NCI-H510A treated with DMSO at 0.1 percent for 48 hours (cell line): ENCODE measurements at places on chromosomes 5 and 9.

- no peak for DNase-seq
These were observed 64.6 kb downstream of the ELOVL7 start for GRCh38 chr5:60779466-60779865.

- peak; percentile 13 for DNase-seq
These were observed 341.8 kb downstream of the MAN2A1 start for GRCh38 chr5:110031402-110032140.

- DNase-seq, result no peak
These were observed 380.9 kb downstream of the RAB3C start for GRCh38 chr5:58963821-58964220.

GRCh38 chr5:35269006-35269405 is 38.7 kb upstream of the PRLR start:
- DNase-seq, result no peak

- no peak for DNase-seq
These were observed 40.6 kb upstream of the ZNG1F start for GRCh38 chr9:41229408-41230401.

- no peak for DNase-seq
These were observed 464.1 kb downstream of the DMRT2 start for GRCh38 chr9:1514250-1514649.

DNA sequence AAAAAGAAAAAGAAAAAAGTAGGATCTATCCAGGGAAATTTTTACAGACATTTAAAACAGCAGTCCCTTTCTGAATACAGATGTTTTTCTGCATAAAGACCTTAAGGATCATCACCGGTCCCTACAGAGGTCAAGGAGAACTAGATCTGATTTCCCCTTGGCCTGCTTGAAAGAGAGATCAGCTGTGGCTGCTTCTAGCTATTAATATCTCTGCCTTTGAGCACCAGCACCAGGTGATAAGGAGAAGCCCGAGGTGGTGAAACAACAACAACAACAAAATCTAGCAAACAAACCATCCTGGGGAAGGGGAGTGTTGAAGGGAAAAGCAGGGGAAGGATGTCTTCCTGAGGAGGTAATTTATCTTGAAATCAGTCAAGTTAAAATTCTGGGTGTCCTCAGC is 42.1 kb downstream of the ZNF366 start:
- DNase-seq, result no peak

GRCh38 chr9:108956022-108956630 is 21.9 kb downstream of the ABITRAM start:
- DNase-seq, result no peak

DNA sequence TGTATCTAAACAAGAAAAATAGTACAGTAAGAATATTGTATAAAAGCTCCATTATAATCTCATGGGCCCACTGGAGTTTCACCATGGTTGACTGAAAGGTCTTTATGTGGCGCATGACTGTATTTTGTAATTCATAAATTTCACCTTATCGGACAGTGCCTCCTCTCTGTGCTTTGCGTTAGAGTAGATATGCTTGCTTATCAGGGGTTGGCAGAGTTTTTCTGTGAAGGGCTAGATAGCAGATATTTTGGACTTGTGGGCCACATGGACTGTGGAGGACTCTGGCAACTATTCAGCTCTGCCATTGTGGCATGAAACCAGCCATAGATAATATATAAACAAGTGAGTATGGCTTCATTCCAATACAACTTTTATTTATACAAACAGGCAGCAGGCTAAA is 23.2 kb downstream of the GAPVD1 start:
- no peak for DNase-seq

- no peak for DNase-seq
These were observed 39.0 kb downstream of the RGS3 start for GRCh38 chr9:113502427-113503034.

- DNase-seq, result no peak
These were observed 78.4 kb downstream of the EBF1 start for GRCh38 chr5:159021136-159021900.

GRCh38 chr9:69658987-69659675 is 13.0 kb downstream of the APBA1 start:
- no peak for DNase-seq

- DNase-seq, result no peak
These were observed 180.4 kb downstream of the GAS1 start for GRCh38 chr9:86766912-86767311.

DNA sequence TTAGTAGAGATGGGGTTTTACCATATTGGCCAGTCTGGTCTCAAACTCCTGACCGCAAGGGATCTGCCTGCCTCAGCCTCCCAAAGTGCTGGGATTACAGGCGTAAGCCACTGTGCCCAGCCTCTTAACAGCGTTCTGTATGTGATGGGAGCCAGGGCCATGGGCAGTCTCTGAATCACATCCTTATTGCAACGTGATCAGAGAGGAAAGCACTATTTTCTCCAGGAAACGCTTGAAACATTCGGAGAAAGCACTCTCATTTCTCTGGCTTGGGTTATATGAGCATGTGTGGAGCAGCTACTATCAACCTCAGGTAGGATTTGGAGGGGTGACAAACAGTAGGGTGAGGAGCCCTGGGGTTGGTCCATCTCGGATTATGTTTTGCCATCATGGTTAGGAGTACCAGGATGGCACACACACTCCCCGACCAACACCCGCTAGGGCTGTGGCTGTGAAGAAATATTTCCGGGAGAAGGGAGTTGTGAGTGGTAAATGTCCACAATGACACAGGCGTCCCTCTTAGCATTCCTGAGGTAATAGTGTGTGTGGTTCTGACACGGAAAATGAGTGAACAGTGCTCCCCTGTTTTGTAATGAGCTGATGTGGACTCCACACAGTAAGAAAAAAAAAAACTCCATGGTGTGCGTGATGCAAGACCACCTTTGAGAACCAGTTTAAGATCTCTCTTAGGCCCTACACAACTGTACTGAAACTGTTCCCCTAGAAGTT is 406.2 kb upstream of the ZNF608 start:
- DNase-seq, result no peak

- DNase-seq, result no peak
These were observed 106.6 kb downstream of the RGS3 start for GRCh38 chr9:113570106-113570505.

DNA sequence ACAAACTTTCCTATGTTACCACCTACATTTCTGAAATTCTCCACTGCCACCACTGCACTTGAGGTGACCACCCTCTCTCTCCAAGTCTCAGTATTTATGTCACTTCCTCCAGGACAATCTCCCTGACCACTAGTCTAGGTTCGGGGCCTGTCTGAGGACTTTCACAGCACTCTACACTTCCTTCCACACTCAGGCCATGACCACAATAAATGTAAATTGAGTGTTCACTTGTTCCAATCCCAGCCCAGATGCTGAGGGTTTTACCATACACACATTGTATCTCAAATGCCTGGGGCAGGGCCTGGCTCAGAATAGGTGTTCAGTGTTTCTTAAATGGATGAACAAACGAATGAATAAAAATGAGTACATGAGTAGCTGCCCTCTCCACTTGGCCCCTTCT is 26.9 kb upstream of the CCNG1 start:
- no peak for DNase-seq
